SK-N-MC (cell line): ENCODE measurements at places on chromosomes 12 and 14.

DNA sequence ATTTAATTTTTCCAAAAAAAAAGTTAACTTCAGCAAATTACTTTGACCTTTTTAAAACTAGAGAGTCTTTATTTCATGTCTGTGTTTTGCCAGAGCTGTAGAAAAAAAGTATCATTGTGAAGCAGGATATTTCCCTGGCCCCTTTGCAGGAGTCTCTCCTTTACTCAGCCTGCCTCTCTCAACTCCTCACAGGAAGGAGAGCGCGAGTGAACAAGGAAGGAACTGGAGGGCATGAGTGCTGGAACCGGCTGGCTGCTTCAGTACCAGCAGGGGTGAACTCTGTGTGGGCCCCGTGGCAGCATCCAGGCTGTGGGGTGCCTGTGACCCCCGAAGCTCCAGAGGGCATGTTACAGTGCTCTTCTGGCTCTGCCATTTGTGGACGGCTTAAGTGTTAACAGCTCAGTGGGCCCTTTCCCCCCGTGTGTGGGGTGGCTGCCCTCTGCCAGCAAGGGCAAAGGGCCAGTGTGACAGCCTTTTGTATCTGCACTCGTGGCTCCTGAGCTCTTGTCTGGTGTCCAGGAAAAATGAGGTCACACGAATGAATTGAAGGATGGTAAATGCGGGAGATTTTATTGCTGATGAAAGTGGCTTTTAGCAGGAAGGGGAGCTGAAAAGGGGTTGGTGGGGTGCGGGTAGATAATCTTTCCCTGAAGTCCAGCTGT lies 76.6 kb upstream of the KCNH3 start:
- no peak for DNase-seq

DNA sequence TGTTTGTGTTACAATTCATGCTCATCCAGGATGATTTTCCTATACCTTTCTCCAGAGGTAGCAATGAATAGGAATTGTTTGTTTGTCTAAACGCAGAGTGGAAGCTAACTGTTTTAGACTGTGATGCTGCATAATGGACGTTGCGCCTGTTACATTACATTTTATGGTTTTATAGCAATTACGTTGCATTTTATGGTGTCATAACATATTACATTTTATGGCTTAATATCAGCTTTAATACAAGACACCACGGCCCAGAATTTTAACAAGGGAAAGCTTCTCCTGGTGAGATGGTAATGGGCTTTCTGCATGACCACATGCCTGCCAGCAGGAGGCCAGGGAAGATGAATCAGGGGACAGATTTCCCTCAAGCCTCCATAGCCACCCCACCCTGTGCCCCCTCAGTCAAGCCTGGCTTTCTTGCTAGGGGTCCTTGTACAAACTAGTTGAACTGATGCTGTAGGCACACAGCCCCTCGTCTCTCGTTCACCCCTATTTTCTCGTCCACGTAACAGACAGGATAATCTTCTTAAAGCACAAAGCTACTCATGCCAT lies 56.5 kb downstream of the HSPB8 start:
- DNase-seq = no peak

DNA sequence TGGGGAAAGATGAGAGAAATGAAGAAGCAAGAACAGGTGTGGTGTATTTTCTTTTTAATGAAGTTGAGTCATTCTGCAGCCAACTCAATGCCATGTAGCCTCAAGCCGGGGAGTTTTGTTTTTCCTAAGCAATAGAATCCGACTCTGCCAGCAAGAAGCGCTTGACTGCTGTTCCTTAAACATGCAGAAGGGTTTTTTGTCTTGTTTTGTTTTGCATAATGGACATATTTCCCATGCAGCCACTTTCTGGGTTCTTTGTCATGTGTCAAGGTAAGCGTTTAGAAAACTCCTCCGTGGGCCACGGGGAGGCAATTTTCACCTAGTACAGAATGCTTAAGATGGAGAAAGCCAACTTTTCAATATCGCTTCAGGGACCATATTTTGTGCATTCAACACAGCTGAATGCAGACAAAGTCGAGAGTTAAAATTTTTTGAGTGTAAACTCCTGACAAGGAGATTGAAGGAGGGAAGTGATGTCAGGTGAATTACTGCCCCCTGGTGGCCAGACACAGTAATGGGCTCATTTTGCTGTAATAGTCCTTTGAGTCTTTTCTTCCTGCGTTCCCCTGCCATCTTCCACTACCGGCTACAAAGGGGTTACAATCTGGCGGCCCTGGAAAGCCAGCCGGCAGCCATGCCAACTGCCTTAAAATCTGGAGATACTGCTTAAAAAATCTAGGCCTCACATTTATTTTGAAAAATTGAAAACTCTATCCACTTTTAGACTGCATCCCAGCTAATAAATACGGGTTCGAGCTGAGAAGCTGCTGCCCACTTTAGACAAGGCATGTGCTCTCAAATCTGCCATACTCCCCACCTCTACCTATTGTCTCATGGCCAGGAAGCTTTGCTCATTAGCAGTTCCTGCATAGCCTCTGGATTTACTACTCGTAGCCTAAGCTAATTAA lies 3.2 kb upstream of the FICD start:
- no peak for DNase-seq

- no peak for DNase-seq
Measured at GRCh38 chr14:40525314-40525713, 1081.4 kb upstream of the LRFN5 start.

- no peak for DNase-seq
Measured at GRCh38 chr14:32286602-32287001, 42.5 kb upstream of the AKAP6 start.

DNA sequence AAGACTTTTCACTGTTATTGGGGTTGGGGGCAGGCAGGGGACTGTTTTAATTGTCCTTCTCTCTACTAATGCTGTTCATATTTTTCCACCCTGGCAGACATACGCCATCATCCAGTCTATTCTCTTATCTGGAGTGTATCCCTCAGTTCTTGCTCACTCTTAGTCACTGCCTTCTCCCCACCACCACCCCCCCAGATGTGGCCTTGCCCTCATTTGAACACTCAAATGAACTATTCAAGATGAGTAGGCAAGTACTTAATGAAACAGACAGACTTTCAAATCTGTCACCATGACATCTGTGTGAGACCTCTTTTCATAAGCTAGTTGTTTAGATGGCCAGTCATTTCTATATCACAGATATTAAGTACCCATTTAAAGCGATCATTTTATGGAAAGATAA lies 10.1 kb downstream of the NUDT4 start:
- no peak for DNase-seq

DNA sequence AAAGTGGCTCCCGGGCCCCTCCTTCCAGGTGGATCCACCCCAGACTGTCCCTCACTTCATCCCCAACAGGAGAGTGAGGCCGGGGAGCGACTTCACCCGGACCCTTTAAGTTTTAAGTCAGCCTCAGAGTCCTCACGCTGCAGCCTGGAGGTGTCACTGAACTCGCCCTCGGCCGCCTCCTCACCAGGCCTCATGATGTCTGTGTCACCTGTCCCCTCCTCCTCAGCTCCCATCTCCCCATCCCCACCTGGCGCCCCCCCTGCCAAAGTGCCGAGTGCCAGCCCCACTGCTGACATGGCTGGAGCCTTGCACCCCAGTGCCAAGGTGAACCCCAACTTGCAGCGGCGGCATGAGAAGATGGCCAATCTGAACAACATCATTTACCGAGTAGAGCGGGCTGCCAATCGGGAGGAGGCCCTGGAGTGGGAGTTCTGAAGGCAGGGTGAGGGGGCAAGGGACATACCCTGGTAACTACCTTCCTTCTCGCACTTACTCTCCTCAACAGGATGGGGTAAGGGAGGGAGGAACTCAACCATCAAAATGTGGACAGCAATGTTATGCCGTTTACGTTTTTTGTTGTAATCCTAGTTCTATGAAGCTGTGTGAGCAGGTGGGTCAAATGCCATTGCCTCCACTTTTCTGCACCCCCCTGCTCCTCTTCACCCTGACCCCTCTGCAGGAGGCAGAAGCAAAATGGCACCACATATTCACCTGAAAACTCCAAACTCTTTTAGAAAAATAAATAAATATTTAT lies 20.8 kb downstream of the PHETA1 start:
- no peak for DNase-seq

DNA sequence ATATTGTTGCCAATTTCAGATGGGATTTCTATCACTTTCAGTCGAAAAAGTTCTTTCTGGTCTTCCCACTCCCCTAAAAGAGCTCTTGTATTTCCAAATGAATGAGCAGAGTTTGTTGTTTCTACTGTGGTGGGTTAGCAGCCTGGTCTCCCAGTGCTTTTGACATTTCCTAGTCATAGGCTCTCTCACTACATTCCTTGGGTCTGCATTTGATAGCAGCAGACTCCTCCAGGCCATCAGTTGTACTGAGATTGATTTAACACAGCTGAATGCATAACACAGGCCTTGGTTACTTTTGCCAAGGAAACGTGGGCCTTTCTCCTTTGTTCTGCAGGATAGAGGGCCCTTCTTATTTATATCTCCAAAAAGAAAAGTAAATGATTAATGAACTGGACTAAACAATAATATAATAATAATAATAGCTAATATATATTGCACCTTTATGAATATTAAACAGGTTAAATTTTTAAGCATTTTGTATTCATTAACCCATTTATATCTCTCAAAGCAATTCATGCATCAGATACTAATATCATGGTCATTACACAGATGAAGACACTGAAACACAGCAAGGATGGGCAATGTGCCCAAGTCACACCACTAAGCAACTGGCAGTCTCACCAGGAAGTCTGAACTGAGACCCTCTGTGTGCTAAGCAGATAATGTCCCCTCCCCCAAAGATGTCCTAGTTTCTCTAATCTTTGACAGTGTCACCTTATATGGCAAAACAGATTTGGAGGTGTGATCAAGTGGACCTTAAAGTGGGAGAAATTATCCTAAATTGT lies 1579.2 kb downstream of the AACS start:
- no peak for DNase-seq

GRCh38 chr14:101887219-101887618 lies 77.2 kb upstream of the DYNC1H1 start:
- DNase-seq = no peak

- DNase-seq = no peak
Measured at GRCh38 chr12:109723311-109723881, 9.8 kb downstream of the FAM222A start.

GRCh38 chr12:109027767-109028166 lies 6.9 kb upstream of the SVOP start:
- no peak for DNase-seq

DNA sequence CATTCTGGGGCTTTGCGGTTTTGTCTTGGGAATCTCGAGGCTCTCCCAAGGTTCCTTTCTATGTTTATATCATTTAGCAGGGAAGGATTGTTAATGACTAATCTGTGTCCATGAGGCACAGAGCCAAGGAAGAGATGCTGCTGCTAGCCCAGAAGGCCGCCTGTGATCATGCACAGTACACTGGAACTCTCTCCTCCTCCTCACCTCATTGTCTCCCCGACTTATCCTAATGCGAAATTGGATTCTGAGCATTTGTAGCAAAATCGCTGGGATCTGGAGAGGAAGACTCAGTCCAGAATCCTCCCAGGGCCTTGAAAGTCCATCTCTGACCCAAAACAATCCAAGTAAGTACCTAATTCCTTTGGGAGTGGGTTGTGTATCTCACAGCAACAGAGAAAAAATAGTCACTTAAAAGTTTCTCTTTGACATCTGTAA lies at the start of gene NR1H4:
TSS of gene NR1H4 (plus strand) at position 151 of the 435 bp plus-strand sequence. CDS start 19,458 bp downstream, outside the sequence.
- DNase-seq = no peak

- no peak for DNase-seq
Measured at GRCh38 chr14:69906201-69906600, 27.0 kb downstream of the SMOC1 start.

- no peak for DNase-seq
Measured at GRCh38 chr12:64840949-64841717, 16.7 kb downstream of the TBC1D30 start.

- DNase-seq = no peak
Measured at GRCh38 chr12:117832459-117833457, 136.0 kb downstream of the KSR2 start.

DNA sequence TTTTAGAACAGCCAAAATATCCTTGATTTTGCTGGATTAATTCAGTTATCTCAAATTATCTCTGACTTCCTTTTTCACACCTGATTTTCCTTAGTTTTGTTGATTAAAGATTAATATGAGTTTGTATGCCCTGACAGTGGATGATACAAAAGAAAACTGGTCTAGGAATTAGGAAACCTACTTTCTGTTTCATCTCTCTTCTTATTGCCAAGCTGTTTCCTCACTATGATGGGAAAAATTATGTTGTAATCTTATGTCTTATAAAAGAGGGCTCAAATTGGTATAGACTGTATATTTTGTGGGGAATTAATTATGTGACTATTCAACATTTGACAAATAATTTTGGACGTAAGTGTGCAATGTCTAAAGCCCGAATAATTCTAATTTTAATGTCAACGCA lies 271.6 kb downstream of the FBXL14 start:
- DNase-seq = no peak

DNA sequence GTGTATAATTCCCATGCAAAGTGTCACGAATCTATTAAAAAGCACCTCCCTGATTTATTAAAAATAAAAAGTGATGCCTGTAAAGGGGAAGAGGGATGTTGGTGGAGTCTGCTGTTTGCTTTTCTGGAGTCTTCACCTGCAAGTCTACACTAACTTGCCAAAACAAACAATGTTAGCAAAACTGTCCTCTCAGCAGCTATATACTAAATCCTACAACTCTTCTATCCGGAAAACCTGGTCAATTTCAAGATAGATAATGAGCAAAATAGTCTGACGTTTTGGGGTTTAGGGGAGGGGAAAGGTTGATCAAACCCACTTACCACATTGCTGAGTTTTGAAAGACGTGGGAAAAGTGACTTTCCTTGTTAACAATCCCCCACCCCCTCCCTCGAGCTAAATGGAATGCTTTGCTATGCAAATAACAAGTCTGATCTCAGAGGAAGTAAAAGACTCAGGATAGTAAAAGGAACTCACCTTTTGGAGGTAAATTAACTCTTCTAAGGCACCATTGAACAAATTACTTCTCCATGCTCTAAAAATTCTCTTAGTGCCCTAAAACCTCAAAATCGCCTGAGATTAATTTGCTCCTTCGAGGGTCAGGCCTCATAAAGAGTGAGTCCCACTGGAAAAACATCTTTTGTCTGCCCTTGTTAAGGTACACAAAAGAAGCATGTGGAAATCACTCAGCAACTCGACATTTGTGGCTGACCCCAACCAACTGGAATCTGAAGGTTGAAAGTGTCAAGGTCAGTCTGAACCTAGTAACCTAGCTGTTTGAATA lies 13.5 kb downstream of the BMP4 start:
- no peak for DNase-seq

- DNase-seq = no peak
Measured at GRCh38 chr12:123019841-123020138, 39.3 kb downstream of the ARL6IP4 start.

- DNase-seq = no peak
Measured at GRCh38 chr12:111110556-111110955, 190.2 kb upstream of the MYL2 start.
